ENCODE measurements at places on chromosomes 4 and X. TPM values are rescaled to one million over a fixed set of nuclear protein-coding genes. Genes with fewer than 3 reads are reported as not detected.

Gene FGB
- 35.5 TPM for total RNA-seq

Gene NUDT11
- 8.5 TPM for total RNA-seq

Gene PPM1K
- 11.6 TPM for total RNA-seq

Gene BMP3
- total RNA-seq: 0.63 TPM

Gene CYTL1
- 9.3 TPM for total RNA-seq

Gene FRMPD4
- not detected for total RNA-seq

Gene ERAS
- total RNA-seq: not detected

Gene NEUROG2
- total RNA-seq: not detected

Gene EPHA5
- total RNA-seq: 0.25 TPM

Gene NHSL2
- total RNA-seq: 2.8 TPM

Gene NSG1
- total RNA-seq: 0.65 TPM

Gene ZCCHC18
- 3.2 TPM for total RNA-seq

Gene RGN
- total RNA-seq: 2.7 TPM

Gene ATOH1
- total RNA-seq: not detected

Gene KLF3
- total RNA-seq: 16.5 TPM

Gene BCAP31
- 78.3 TPM for total RNA-seq

Gene PCDH18
- 2.8 TPM for total RNA-seq

Gene SSX1
- not detected for total RNA-seq

Gene SUPT20HL1
- not detected for total RNA-seq

Gene KLB
- not detected for total RNA-seq

Gene PABPC1L2A
- not detected for total RNA-seq

Gene FAM199X
- total RNA-seq: 14.7 TPM

Gene ITGB1BP2
- 1.6 TPM for total RNA-seq

Gene ASB12
- total RNA-seq: not detected

Gene CSAG3
- not detected for total RNA-seq

Gene RASGEF1B
- 3.7 TPM for total RNA-seq

Gene ERCC6L
- 0.25 TPM for total RNA-seq

Gene STK32B
- total RNA-seq: 3.8 TPM

Gene SERTM2
- total RNA-seq: not detected

Gene NWD2
- not detected for total RNA-seq

Gene HPGDS
- not detected for total RNA-seq

Gene MAMLD1
- total RNA-seq: 2.9 TPM

Gene GAGE1
- total RNA-seq: not detected

Gene BMX
- not detected for total RNA-seq

Gene QRFPR
- not detected for total RNA-seq
